ENCODE measurements at places on chromosomes 2 and 18.
A peak's percentile ranks its signal among the peaks of the same experiment; 100 is the strongest.

DNA sequence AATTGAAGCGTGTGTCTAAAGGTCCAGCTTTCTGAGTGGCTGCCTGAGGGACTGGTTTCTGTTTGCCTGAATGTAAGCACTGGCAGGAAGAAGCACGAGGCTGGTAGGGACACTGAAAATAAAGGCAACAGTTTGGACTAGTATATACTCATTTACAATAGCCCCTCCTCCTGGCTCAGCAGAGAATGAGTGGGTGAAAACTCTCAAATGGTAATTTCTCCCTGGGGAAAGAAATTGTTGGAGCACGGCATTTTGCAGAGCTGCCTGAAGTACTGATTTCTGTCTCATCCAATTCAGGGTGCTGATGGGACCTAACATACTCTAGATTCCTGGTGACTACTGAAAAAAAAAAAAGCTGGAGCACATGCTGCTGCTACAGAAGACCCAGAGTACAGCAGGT is 17.3 kb upstream of the SPP2 start:
- DNase-seq: no peak

DNA sequence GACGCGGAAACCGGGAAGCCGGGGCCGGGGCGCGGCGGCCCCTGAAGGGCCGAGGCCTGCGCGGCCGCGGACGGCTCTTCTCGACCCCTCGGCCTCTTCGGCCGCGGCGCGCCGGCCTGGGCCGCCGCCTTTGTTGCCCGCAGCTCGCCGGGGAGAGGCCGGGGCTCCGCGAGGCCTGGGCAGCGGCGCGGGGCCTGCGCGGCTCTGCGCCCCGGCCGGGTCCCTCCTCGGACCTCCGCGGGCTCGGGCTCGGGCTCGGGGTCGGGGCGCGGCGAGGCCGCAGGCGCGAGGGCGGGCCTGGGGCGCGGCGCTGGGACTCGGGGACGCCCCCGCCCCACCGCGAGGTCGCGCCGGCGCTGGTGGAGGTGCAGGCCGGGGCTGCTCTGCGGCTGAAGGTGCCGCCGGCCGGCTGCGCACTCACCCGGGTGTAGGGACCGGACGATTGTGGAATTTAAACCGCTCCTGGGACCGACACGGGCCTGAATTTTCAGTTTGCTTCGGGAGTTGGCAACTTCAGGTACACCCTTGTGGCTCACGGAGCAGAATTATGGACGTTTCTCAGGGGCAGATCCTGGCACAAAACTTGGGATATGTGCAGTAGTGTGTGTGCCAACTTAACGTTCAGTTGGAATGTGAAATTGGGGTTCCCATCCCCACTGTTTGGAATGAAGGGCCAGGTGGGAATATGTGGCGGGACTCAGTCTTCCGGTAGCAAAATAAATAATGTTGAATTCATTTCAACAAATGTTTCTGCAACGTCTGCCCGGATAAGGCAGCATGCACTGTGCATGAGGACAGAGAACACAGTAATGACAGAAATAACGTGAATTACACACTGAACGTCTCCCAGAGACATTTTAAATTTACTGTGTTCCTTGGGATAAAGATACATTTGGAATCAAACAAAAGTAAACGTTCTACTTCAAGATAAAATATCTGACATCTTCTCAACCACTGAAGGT is 787 bp downstream of the SOCS6 start:
- DNase-seq: no peak

DNA sequence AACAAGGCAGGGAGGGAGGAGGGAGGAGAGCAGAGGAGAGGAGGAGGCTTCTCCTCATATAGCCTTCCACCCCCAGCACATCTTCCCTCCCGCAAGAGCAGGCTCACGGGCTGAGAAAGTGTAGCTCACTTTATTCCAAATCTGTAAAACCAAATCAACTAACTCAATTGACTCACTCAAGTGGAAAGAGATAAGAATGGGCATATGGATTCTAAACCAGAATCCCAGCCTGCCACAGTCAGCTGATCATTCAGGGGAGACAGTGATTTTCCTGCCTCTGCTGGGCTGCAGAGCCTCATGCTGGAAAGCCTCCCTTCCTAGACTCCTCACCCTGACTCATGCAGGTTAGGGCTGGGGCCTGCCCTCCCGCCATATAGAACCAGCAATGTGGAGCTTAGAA is 4.2 kb upstream of the TWSG1 start:
- DNase-seq: no peak

DNA sequence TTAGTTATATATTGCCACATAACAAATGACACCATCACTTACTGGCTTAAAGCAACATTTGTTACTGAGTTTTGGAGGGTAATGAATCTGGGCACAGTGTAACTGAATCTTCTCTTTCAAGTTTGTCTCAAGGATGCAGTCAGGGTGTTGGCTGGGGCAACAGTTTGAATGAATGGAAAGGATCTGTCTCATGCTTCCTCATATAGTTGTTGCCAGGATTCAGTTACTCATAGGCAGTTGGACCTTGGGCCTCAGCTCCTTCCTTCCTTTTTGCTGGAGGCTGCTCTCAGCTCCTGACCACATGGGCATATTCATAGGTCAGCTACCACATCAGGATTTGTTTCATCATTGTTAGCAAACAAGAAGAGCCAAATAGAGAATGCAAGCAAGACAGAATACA is 466.1 kb upstream of the MC4R start:
- DNase-seq: no peak

GRCh38 chr2:167293943-167294775 is 405.9 kb downstream of the XIRP2 start:
- no peak for DNase-seq

DNA sequence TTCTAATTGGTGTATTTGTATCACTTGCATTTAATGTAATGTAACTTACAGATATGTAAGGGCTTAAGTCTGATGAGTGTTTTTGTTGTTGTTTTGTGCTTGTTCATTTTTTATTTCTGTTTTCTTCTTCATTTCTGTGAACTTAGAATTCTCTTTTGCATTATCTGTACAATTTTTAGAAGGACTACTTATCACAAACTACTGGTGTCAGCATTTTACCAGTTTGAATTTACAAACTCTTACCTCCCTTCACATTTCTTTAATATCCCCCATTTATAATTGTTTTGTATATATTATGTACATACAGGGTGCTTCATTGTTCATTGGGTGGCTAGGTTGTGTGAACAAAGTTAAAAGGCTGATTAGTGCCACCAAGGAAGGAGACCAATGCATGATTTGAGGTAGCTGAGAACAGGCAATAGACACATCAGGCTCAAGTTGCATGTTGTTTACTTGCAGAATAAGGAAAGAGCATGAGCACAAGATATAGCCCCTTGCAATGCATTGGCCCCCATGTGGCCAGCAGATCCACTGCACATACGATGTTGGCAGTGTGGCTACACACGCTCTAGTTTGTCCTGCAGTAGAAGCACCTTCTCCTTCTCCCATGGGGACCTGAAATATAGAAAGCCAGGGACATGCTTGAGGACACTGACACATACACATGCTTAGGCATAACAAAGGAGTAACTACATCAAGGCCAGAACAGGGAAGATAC is 198.2 kb downstream of the CD8B2 start:
- DNase-seq: no peak

DNA sequence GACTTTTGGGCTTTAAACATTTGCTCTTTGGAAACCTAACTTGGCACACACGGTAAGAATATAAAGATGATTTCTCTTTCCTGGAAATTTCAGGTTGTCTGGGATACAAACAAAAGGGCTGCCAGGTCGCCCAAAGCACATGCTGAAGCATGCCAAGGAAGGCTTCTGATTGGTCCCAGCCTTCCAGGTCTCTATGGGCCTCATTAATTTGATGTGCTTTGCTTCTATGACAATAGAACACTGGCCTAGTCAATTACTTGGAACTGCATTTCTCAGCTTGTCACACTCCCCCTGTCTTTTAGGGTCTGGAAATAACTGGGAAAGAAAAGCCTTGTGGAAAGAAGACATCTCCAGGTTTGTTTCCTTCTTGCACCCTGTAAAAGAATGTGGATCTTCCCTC is 228.9 kb downstream of the ADCYAP1 start:
- no peak for DNase-seq

DNA sequence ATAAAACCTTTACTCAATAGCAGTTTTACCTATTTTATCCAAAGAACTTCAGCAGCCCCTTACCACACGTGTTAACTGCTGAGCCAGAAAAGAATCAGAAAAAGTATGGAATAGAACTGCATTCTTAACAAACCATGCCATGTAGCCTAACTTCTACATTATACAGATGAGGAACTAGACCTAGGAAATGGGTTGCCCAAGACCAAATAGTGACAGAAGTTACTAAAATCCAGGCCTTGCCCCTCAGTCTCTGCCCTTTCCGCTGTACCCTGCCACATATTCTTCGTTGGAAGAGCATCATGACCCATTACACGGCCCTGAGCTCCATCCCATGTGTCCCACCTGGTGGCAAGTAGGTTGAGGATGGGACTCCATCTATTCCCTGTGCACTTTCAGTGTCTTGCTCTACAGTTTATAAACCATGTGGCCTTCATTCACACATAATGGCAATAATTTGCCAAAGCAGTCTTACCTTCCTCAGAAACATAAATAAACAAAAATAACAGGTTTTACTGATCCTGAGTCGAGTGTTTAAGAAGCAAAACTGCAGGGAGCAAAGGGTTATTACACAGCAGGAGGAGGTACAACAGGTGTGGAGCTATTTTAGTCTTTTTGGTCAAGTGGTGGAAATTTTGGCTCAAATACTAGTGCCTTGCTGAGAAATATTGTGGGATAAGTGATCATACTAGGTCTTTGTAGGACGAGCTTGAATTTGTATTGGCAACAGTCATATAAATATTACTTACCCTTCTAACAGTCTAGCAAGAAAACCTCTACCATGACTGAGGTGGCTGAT is 46.5 kb downstream of the HNRNPLL start:
- no peak for DNase-seq

DNA sequence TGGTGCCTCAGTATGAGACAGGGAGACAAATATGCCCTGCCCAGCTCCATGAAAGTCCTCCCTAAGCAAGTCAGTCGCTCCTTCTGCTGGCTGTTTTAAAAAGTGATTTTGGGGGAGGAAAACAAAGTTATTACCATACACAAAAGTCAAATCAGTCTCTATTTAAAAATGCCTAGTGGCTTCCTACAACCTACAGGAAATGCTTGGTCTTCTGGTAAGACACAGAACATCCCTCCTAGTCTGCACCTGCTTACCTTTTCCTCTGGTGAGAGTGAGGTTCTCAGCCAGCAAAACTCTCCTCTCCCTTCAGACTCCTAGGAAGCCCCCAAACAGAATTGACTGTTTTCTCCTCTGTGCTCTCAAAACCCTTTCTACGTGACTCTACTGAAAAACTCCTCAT is 13.5 kb downstream of the CMPK2 start:
- no peak for DNase-seq

DNA sequence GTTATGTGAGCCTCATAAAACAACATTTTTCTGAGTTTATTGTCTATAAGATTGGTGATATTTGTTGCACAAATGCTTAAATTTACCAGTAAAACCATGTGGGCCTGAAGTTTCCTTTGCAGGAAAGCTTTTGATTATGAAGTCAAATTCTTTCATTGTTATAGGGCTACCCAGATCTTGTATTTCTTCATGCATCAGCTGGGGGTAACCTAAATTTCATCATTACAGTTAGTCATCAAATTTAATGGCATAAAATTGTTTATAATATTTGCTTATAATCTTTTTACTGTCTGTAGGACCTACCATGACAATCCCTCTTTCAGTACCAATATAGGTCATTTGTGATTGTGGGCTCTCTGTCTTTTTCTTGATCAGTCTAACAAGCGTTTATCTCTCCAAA is 47.8 kb downstream of the SMAD2 start:
- DNase-seq: peak; percentile 72

GRCh38 chr2:22596306-22596705 is 788.7 kb upstream of the KLHL29 start:
- no peak for DNase-seq

DNA sequence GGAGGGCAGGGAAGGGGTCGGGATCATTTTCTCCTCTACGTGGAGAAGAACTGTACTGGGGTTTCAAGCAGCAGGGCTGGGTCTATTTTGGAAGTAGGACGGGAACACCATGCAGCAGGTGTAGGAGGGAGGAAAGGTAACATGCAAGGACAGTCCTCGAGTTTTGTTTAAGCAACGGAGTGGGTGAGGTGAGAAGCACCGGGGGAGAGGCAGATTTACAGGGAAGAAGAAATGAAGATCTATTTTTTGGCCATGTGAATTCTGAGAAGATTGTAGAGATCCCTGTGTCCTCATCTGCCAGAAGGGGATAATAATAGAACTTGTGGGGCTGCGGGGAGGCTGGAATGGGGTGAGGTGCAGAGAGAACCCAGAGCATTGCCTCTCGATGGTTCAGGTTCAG is 85.6 kb downstream of the INPP5D start:
- DNase-seq: no peak

DNA sequence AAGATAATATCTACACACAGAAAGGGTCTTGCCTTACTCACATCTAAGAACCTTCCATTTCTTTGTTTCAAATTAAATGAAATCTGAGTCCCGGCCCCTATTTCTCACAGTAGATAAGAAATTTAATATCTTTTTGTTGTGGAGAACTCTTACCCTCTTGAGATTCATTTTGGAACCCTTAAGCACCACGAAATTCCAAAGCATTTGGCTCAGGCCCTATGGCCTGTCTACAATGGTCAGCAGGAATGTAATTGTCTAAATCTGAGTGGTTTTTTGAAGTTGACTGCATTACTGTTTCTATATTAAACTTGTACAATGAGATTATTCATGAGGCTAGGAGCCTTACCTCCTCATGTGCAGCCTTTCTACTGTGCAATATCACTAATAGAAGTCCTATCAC is 723.3 kb downstream of the TSN start:
- DNase-seq: no peak

DNA sequence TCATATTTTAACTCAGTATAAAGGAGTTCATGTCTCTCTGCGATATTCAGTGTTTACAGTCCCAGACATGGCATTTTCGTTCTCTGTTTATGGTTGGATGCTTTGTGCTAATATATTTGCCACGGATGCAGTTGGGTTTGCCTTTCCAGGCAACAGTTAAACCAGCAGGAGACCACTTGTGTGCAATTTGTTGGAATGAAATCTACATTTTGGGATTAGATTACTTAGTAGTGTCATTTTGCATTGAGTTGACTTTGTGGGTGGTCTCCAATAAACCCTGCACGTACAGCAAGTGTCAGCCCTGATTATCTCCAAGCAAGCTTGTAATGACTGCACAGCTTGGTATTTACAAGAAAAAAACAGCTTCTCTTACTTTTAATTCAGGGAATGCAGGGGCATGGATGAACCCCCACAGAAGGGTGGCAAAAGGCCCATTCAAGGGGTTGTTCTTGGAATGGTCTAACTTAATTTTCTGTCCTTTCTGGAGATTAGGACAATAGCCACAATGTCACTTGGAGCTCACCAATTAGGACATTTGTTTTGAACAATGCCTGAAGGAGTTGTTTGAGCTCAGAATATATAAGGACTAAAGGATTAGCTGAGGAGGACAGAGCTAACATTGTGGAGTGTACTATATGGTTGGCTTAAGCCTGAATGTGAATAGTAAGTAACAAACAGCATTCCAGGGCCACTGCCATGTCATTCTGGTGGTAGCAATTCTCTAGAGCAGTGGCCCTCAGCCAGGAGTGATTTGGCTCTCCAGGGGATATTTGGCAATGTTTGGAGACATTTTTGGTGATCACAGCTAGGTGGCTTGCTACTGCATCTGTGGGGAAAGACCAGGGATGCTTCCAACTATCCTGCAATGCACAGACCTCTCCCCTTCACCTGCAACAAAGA is 121.5 kb downstream of the SLC4A3 start:
- DNase-seq: no peak

- DNase-seq: no peak
These were observed 163.1 kb downstream of the MIB1 start for GRCh38 chr18:21903709-21904108.

GRCh38 chr2:240322231-240322955 is 113.1 kb upstream of the GPC1 start:
- DNase-seq: no peak

Measured in AG09309 (cell line).